LNCaP clone FGC (cell line): ENCODE measurements at places on chromosomes 3 and 15.
A peak's percentile ranks its signal among the peaks of the same experiment; 100 is the strongest.

GRCh38 chr3:42130007-42130328 lies 38.8 kb downstream of the TRAK1 start:
- DNase-seq, result no peak

GRCh38 chr3:179558742-179559364 lies 3.9 kb upstream of the ACTL6A start:
- peak; percentile 51 for DNase-seq

- DNase-seq, result no peak
These were observed 82.0 kb downstream of the LYSMD4 start for GRCh38 chr15:99651023-99651807.

DNA sequence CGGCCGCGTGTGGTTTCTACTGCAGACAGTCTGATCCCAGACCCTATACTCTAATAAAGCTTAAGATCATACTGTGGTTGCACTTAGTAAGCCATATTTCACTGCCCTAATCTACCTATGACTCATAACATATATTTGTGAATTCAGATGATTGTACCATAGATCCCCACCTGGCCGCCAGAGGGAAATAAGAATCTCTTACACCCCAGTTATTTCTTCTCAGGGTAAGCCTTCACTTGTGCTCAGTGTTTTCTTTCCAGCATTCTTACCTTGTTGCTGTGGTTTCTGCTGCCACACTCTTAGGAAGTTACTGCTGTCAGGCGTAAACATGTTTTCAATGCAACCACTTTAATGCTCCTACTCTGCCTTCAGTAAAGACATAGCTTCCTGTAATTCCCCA lies 105.9 kb downstream of the B3GALNT1 start:
- no peak for DNase-seq

- DNase-seq, result no peak
These were observed 35.0 kb downstream of the ALCAM start for GRCh38 chr3:105401691-105402149.
